Activated CD8-positive, alpha-beta memory T cell treated with anti-CD3 and anti-CD28 coated beads for 1 hour (primary cell): ENCODE measurements at places on chromosomes 2 and 18.

DNA sequence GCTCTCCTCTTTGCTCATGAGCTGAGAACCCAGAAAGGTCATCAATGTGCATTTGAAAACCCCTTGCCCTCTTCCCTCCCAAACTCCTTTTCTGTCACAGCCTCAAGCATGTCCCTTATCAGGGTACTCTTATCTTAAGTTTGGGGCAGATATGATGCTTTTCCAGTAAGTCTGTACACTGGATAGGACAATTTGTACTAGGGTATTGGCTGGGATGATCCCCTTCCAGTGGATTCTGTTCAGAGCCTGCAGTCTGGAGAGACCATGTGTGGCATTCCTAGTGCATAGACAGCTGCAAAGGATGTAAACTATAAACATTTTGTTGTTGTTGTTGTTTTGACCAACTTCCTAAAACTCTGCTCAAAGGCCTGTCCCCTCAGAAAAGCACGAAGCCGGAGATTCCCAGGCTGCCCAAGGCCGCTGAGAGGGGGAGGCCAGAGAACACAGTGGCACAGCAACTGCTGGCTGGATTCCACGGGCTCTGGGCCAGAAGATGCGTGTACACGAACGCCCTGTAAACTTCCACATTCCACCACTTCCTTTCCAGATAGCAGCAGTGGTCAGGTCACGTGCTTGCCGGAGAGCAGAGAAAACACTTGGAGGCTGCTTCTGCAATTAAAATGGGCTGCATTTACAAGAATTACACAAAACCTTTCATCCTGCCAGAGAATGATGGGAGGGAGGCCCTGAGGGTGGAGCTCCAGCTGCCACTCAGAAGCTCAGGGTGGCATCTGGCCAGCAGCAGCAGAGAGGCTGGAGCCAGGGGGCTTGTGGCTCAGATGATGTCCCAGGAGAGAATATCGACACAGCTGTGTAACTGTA lies 42.1 kb downstream of the BMP10 start:
- peak; percentile 50 for DNase-seq

GRCh38 chr2:197195518-197195917 lies 115.1 kb downstream of the ANKRD44 start:
- DNase-seq: no peak

- no peak for DNase-seq
Measured at GRCh38 chr2:173931751-173932150, 33.4 kb downstream of the SP3 start.

GRCh38 chr18:79397247-79397829 lies 1.6 kb downstream of the NFATC1 start:
- DNase-seq: no peak

DNA sequence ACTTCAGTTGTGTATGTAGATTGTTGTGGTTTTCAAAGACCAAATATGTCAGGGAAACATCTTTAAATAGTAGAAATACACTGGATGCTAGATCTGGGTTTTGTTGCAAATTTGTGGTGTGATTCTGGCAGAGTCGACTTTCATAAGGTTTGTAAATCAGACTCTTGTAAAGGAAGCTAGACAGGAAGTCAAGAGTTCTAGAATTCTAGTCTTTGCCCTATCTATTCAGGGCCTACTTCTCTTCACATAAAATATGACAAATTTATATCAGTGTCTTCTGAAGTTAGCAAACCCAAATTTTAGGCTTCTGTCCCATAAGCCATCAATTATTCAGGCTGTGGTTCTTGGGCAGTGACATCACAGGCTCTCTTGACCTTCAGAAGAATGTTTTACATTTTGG lies 1579.2 kb upstream of the PIK3C3 start:
- DNase-seq: no peak
